ENCODE measurements at places on chromosomes 7 and 10.

GRCh38 chr7:119413314-119413805 lies 859.6 kb upstream of the KCND2 start:
- no peak for DNase-seq

- no peak for DNase-seq
Measured at GRCh38 chr10:132111121-132111731, 45.5 kb downstream of the JAKMIP3 start.

- no peak for DNase-seq
Measured at GRCh38 chr7:17152721-17153120, 145.7 kb upstream of the AHR start.

DNA sequence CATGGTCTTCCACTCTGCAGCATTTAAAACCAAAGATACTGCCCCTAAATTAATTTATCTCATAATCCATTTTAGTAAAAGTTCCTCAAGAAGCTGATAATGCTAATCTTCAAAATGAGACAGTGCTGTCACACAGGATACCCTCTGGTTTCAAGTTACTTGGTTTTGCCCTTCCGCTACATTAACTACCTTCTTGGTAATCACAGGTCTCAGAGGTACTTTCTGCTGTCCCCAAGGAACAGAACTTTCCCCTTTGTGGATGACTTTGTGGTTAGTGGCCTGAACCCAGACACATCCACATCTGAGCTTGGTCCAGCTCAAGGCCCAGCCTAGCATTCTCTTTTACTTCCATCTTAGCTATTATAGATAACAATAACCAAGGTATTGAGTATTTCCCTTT lies 88.8 kb upstream of the TMEM26 start:
- DNase-seq, result no peak

GRCh38 chr7:50336894-50337703 lies 32.6 kb downstream of the IKZF1 start:
- no peak for DNase-seq

DNA sequence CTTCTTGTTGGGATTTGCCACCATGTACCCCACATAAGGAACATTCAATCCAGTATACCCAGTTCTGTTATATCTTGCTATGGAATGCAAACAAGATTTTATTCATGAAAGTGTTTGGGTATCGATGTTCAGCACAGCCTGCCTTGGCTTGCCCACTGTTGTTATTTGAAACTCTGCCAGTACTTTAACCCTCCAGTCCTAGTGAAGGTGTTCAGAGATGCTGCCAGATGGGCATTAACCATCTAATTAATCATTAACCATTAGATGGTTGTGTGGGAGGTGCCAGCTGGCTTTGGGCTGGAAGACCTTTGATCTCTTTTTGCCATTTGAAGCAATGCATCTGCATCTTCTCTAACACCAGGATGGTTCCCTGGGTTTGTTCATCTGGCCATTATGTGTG lies 363.0 kb downstream of the SH2D4B start:
- no peak for DNase-seq

DNA sequence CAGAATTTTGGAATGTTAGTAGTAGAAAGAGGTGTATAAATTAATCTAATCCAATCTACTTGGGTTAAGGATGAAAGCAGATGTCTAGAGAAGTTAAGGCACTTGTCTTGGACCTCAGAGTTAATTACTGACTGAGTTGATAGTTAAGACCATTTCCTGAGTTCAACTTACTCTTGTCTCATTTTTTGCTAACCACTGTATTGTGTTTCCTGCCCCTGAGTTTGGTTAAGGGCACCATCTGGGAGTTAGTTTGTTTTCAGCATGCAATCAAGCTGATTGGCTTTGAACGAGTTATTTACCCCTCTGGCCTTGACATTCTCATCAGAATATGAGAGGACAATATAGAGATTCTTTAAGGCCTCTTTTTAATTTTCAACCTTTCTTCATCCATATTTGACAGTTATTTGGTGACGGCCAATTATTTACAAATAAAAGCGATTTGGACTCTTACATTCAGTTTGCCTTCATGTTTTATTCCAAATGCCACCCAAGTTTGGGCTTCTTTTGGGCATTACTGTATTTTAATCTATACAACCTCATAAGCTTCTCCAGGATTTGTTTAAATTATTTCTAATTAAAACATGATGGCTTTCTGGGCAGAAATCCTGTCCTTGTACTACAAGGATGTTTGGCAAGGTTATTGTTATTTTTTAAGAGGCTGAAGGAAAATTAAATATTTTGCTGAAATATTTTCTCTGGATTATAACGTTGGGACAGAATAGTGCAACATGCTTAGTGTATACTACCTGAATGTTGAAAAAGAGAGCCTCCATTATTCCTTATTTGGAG lies 225.0 kb downstream of the CACNB2 start:
- no peak for DNase-seq

GRCh38 chr7:88638583-88638982 lies 120.9 kb upstream of the ZNF804B start:
- no peak for DNase-seq

- no peak for DNase-seq
Measured at GRCh38 chr7:159145490-159145855, 806 bp upstream of the VIPR2 start.

- DNase-seq, result no peak
Measured at GRCh38 chr7:151936207-151936606, 20.0 kb upstream of the GALNTL5 start.

DNA sequence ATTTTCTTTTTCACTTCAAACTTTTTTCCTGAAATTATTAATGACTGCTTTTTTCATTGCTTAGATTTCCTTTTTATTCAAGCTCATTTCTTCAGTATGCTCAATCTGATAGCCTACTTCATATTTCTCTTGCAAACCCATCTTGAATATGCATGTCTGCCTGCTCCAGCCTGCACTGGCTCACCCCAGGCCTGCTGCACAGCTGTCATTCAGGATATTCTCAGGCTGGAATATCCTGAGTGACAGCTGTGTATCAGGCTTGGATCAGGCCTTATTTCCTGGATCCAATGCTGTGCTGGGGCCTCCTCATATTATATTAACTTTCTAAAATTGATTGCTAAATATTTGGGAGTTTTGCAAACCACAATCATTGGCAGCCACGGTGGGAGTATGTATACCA lies 120.2 kb upstream of the TNS3 start:
- DNase-seq, result no peak

GRCh38 chr7:100008525-100008924 lies 6.9 kb upstream of the ZKSCAN1 start:
- DNase-seq, result no peak

DNA sequence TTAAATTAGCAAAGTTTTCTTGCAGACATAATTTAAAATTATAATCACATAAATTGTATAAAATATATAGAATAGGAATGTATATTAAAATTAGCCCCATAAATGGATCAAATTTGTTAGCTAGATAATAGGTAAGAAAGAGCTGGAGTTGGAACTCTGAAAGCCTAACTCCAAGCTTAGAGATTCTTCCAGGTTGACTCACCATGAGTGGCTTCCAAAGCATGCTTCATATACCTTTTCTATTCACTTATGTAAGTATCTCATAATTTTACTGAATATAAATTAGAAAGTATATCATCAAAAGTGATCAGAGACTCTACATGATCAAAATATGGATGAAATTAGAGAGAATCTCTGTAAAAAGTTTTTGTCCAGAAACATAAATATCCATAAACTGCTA lies 320.7 kb upstream of the MAGI2 start:
- no peak for DNase-seq

- no peak for DNase-seq
Measured at GRCh38 chr7:107857541-107857912, 33.5 kb upstream of the DLD start.

- DNase-seq, result no peak
Measured at GRCh38 chr7:1567896-1568510, 1.8 kb downstream of the PSMG3 start.

- DNase-seq, result no peak
Measured at GRCh38 chr10:14060320-14061070, 270.2 kb downstream of the FRMD4A start.

DNA sequence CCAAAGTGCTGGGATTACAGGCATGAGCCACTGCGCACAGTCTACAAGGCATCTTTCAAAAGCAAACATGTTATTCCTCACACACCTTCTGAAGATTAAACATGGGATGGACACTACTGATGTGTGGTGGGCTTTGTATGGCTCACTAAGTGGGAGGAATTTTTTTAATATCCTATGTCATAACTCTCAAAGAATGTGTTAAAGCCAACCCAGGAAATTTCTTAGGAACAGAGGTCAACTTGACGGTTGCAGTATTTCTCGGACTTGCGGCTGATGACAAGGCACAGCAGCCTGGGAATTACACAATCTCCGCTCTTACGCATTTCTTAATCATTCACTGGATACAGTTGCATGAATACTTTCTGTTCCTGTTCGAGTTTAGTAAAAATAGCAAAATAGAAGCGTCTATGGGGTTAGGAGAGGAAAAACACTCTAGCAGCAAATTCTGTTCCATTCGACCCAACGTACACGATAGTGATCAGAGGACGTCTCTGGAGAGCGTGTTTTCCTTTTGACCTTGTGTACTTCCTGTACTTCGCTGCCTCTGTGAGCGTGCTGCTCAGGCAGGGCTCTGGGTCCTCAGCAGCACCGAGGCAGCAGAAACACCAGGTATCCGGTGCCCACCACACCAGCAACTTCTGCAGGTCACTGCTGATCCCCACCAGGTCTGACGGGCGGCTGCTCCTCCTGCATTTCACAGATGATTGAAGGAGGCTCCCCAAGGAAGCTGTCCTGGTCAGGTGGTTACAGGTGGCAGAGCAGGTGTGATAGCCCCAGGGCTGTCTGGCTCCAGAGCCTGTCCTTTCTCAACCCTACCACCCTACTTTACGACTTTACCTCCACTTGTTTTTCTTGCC lies 26.4 kb upstream of the SRGN start:
- no peak for DNase-seq

DNA sequence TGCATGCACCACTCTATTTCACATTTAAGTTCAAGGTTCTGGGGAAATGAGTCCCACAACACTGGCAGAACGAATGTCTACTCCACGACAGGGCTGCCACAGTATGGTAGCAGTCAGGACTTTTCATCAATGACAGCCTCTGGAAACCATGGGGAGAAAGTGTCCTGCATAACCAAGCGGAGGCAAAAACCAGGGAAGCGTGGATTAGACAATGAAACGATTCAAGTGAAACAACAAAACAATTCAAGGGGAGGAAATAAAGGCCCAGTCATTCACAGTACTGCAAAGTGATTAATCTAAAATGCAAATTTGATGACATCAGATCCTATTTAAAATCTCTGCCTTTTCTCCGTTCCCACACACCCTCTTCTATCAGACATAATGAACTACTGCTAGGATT lies 168.2 kb downstream of the DPY19L1 start:
- DNase-seq, result no peak

- DNase-seq, result no peak
Measured at GRCh38 chr7:24704311-24704710, 53.0 kb downstream of the GSDME start.

- DNase-seq, result no peak
Measured at GRCh38 chr7:55526329-55526728, 46.0 kb downstream of the VOPP1 start.

DNA sequence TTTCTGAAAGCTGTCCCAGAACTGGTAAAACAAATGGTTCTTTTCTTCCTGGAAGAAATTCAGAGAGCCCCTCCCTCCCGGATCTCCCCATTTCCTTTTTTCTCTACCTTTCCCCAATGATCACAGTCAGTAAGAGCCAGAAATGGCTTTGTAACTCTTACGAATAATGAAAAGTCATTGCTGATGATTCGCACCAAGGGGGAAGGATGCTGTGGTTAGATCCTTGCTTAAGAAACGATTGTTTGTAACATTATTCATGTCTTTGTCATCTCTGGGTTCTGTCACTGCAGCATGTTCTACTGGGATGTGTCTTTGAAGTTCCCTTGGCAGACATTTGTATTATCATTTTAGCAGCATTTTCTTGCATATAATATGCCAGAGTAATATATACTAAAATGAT lies 138.9 kb downstream of the CACNB2 start:
- DNase-seq, result no peak

GRCh38 chr7:55250313-55250712 lies 114.8 kb upstream of the LANCL2 start:
- peak; percentile 55 for DNase-seq

DNA sequence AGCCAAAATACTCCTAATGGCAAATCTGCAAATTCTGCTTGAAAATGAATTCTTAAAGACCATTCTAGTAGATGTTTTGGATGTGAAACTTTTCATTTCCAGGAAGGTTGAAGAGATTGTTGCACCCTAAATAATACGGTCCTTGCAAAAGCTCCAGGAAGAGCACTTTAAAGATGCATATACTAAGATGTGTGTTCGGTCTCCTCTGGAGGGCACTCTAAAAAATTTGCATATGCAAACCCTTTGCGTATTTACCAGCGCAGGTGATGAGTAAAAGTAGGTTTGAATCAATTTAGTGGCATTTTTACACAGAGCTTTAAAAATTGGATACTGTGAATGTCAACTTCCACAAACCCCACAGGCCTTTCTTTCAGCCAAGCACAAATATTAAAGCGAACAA lies 378.1 kb upstream of the SORCS1 start:
- DNase-seq, result no peak

- DNase-seq, result no peak
Measured at GRCh38 chr7:41994036-41994745, 242.8 kb downstream of the GLI3 start.

GRCh38 chr7:98165827-98166667 lies 45.2 kb upstream of the BHLHA15 start:
- peak; percentile 77 for DNase-seq

DNA sequence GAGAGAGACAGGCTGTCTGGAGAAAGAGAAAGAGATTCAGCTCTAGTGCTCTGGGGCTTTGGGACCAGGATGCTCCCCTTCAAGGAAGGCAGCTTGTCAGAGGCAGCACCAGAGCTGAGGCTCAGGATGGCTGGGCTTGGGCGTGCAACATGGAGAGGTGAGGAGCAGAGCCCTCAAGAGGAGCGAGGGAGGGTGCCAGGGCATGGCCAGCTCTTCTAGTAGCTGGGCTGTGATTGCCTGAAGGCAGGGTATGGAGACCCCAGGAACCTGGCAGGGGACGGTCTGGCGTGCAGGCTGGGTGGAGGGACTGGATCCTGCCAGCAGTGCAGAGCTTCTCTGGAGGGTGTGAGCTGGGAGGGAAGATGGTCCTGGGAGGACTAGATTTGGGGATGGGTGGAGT lies 40.2 kb downstream of the ANTXRL start:
- DNase-seq, result no peak

DNA sequence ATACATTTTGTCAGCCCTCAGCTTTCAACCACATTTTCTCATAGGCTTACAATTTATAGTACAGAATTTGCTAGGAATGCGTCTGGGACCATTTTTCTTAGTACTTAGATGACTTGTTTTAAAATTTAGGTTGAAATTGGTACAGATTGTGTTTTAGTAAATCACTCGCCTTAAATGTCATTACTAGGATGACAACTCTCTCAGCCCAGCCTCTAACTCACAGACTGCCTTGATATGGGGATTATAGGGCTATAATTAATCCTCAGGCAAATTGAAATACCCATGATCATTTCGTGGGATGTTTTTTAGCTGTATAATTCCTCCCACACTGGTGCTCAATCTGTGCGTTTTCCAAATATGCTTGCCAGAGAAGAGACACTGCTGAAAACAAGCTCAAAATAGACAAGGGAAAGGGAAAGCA lies 299.7 kb upstream of the AKR1E2 start:
- DNase-seq, result no peak
